HEK293T (cell line): ENCODE measurements at places on chromosomes 1 and 21.
A peak's percentile ranks its signal among the peaks of the same experiment; 100 is the strongest.

GRCh38 chr1:12186679-12186985, 19.8 kb downstream of the TNFRSF1B start:
- no peak for DNase-seq

- no peak for DNase-seq
These were observed 895 bp upstream of the PDZK1 start for GRCh38 chr1:145708063-145708462.

- no peak for DNase-seq
These were observed 72.1 kb downstream of the GREM2 start for GRCh38 chr1:240539769-240540414.

DNA sequence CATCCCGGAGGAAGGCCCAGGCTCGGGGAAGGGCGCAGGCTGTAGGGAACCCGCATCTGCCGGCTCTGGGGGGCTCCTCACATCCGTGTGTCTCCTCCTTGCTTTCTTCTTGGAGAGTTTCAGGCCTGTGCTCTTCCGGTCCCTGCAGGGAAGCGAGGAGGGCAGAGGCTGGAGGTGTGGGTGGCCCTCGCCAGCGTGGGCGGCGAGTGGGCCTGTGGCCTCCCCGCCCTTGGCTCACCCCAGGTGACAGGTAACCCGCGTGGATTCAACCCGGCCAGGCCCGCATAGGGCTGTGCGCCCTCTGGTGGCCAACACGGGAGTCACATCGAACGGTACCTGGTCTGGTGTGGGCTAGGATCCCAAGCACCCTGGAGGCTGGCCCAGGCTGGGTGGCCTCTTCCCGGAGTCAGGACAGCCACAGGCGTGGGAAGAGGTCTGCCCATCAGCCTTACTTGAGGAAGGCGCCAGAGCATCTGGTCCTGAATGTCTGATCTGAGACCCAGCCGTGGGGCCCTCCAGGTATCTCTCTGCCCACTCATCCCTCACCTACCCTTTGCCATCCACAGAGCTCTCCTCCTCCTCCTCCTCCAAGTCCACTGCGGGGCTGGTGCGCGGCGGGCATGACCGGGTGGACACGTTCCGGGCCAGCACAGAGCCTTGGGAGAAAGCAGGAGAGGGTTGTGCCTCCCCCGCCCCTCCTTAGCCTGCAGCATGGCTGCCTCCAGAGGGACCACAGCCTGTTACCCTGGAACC, 9.6 kb upstream of the TNFRSF25 start:
- DNase-seq: peak; percentile 81

DNA sequence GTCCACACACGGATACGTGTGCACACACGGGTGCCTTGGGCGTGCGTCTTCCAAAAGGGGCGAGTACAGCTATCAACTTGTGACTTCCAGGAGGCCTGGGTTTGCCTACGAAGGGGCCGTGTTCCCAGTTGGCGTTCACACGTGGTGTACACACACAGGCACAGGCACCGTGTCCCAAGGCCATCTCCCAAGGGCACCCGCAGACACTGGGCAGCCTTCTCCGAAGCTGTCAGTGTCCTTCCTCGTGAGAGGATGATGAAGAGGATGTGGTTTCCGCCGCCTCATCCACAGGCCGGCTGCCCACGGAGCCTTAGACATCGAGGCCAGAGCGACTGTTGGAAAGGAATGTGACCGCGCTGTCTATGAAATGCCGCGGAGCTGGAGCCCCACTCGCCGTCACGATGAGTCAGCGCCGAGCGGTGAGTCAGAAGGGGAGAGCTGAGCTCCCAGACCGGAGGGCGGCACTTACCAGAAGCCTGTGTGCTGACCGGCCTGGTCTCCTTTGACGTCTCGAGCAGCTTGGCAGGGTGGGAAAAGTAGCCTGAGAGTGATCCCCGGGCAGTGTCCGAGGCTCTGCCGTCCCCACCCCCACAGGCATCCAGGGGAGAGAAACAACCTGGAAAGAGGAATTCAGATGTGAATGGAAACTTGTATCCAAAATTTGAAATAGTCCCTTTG, 141.4 kb upstream of the ARHGEF16 start:
- DNase-seq: peak; percentile 75

DNA sequence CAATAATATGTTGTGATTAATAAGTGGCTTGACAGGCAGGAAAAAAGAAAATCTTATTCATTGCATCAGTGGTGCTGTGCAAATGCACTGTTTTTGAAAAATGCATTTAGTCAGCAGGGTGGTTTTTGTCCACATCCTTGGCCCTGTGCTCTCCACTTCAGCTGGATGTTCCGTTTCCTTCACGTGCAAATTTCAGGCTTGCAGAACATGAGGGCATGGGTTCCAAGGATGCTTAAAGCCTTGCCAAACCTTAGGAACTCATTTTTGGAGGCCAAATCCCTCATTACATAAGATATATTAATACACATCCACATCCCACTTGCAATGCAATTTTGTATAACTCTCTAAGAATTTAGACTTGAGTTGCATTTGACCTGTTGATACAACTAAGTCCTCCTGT, 410.1 kb downstream of the PRDM2 start:
- DNase-seq: no peak

GRCh38 chr1:84402060-84402459, 3.8 kb downstream of the DNASE2B start:
- no peak for DNase-seq

DNA sequence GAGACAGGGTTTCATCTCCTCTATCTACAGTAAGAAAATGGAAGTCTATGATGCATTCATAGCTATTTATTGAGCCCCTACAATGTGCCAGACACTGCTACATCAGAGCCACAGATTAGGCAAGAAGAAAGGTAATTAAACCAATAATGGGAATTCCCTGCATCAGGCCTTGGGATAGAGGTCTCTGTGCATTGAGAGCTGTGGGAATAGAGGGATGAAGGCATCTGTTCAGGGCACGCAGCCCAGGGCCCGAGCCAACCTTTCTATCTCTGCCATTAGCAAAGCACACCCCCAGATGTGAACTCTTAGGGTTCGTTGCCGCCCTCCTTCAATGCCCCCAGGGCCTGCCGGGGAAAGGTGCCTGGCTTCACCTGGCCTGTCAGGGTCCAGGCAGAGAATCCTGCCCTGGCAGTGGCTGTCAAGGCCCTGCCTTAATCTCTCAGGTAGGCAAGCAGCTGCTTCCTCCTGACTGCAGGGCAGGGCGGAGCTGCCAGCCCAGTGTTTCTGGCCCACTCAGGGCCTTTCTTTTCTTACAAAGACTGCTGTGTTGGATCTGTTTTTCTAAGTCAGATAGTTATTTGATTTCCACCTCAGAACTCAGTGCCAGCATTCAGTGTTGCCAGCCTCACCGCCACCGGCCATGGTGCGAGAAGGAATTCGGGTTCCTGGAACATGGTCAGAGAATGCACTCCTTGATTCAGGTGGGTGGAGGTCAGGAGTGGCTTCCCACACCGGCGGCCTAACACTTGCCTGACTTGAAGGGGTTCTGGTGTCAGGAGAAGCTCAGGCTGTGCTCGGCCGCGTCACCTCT, 76.1 kb downstream of the PGM1 start:
- DNase-seq: no peak

DNA sequence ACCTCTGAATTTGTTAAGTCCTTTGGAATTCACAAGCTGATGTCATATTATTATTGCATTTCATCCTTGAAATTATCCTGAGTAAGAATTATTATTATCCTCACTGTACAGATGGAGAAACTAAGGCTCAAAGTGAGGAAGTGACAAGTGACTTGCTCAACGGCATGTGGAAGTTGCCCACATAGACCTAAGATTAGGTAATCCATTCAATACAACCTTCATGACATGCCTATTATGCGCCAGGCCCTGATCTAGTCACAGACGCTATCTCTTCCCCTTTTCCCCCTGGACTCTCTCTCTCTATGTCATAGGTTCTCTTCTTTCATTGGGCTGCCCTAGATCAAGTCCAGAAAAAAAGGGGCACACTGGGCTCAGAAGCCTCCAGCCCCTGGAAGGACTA, 84.9 kb upstream of the KCNK2 start:
- DNase-seq: no peak

DNA sequence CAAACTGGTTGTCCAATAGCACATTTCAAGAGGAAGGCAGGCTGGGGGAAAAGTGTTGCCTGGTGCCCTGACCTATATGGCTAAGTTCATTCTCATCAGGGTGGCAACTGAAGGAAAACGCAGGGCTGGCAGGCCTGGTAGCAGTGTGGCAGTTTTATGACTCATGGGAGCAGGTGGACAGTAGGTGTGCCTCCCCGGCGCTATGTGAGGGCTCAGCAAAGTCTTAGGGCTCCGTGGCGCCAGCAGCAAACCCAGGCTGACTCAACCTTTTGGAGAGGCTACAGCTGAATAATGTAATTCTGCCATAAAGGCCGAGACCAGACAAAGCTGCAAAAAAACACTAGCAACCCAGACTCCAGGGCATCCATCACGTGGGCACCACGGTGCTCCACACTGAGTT, 23.6 kb downstream of the GADD45A start:
- no peak for DNase-seq

- DNase-seq: no peak
These were observed 32.2 kb downstream of the SIPA1L2 start for GRCh38 chr1:232597721-232598120.

- DNase-seq: no peak
These were observed 7.9 kb downstream of the KYAT3 start for GRCh38 chr1:88984569-88984968.

GRCh38 chr1:25458541-25459298, 28.0 kb downstream of the MACO1 start:
- no peak for DNase-seq

- DNase-seq: no peak
These were observed 285.0 kb downstream of the BRINP3 start for GRCh38 chr1:190192627-190193026.

DNA sequence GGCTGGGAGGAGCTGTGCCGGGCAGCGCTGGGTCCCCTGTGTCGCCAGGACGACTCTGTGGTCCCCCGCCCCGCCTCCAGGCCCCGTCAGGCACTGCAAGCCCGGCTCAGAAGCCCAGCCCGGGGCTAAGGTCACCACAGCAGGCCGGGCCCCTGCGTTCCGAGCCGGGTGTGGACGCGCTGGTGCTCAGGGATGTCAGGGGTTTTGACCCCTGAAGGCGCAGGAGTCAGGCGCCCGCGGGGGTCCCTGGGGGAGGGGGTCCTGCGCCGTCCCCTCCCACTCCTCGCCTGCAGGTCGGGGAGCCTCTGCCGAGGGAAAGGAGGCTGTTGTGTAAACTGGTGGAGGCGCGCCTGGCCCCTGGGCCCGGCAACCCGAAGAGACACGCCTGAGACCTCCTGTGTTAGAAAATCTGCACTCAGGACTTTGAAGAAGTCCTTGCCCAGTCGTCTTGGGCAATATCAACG, 23.7 kb upstream of the TMEM54 start:
- DNase-seq: no peak

DNA sequence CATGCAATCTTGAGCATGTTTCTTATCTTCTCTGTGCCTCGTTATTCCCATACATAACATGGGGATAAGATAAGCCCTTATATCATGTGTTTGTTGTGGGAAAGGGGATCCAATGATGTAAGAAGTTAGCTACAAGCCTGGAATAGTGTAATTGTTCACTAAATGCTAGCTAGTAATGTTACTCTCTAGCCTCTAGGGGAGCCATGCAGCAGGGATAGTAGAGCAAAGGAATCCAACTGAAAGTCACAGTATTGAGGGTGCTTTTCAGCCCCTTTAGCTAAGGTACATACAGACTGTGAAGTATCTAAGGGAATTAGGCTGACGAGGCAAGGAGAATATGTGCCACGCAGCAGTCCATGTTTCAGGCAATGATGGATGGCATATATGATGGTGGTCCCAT, 46.9 kb downstream of the IL23R start:
- DNase-seq: peak; percentile 70

DNA sequence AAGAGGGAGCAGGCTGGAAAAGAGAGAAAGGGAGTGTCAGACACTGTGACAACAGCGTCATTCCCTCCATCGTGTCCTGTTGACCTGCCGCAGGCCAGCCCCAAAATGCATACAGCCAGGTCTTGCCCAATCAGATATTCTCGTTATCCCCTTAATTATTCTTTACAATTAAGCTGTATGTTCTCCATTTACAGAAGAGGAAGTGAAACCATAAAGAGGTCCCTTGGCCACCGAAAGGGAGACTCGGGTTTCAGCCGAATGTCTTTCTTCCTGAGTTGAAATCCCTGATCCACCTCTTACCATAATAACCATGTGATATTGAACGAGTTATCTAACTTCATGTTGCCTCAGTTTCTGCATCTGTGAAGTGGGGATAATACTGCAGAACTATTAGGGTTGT, 70.5 kb downstream of the IGSF21 start:
- no peak for DNase-seq

DNA sequence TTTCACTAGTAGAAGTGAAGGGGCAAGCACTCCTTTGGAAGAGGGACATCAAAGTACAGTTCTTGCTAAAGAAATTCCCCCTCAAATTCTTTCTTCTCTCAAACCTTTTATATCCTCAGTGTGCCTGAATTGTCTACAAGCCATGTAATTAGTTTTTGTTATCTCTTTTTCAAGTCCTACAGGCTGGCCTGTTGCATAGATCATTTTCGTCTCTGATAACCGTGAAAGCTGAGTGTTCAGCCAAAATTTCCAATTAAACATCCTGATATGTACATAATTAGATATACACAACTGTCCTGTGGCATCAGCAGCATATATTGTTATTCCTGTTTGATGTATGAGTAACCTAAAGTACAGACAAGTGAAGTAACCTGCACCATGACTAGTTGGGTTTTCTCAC, 375.5 kb upstream of the ST6GALNAC5 start:
- DNase-seq: no peak

DNA sequence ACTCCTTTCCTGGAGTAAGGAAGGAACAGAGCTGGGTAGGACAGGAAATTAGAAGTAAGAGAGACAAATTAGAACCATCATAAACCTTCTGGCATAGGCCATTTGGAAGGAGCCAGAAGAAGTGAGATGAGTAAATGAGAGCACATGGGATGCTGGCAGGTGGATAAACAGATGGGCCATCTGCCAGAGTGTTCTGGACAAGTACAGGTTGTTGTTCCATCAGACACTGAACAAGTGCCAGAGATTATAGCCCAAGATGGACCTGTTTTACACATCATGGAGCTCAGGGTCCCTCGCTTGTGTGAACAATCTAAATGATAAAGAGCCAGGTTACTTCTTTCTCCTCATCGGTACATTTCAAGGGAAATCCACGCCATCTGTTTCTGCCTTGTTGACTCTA, 200.3 kb downstream of the HHIPL2 start:
- no peak for DNase-seq

DNA sequence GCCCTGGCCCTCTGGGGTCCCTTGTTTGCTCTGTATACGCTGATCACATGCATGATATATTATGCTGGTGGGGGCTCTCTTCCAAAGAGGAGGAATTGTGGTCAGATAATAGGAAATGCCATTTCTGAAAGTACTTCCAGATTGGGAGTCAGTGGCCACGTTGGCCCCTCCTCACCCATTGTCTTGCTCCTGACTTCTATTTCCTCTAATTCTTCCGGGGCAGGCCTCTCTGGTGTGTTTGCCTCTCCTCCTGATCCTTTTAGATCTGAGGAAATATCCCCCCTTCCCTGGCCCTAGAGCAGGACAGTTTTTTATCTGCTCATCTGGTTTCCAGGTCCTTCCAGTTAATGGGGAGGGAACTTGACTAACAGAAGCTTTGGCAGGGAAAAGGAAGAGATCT, 2.9 kb downstream of the VANGL2 start:
- DNase-seq: no peak

DNA sequence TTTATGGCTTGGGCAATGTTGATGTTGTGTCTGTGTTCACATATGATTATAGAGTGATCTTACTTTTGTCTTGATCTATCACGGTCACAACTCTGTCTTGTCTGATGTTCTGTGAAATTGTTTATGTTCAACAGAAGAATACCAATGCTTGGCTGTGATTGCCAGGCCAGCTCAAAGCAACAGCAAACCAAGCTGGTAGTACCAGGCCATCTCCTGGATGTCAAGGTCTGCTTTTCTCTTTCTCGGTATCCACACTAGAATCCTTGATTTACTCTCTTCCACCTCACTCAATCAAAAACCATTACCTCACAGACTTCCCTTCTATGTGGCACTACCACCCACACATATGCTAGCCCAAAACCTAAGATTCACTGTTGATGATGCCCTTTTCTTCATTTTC, 1.3 kb upstream of the CDC7 start:
- DNase-seq: no peak
